ENCODE measurements at places on chromosomes 7 and 10. TPM values are rescaled to one million over a fixed set of nuclear protein-coding genes. Genes with fewer than 3 reads are reported as not detected.
A peak's percentile ranks its signal among the peaks of the same experiment; 100 is the strongest.

- no peak for DNase-seq
Observed at GRCh38 chr7:109529712-109530111, 960.0 kb downstream of the DNAJB9 start.

DNA sequence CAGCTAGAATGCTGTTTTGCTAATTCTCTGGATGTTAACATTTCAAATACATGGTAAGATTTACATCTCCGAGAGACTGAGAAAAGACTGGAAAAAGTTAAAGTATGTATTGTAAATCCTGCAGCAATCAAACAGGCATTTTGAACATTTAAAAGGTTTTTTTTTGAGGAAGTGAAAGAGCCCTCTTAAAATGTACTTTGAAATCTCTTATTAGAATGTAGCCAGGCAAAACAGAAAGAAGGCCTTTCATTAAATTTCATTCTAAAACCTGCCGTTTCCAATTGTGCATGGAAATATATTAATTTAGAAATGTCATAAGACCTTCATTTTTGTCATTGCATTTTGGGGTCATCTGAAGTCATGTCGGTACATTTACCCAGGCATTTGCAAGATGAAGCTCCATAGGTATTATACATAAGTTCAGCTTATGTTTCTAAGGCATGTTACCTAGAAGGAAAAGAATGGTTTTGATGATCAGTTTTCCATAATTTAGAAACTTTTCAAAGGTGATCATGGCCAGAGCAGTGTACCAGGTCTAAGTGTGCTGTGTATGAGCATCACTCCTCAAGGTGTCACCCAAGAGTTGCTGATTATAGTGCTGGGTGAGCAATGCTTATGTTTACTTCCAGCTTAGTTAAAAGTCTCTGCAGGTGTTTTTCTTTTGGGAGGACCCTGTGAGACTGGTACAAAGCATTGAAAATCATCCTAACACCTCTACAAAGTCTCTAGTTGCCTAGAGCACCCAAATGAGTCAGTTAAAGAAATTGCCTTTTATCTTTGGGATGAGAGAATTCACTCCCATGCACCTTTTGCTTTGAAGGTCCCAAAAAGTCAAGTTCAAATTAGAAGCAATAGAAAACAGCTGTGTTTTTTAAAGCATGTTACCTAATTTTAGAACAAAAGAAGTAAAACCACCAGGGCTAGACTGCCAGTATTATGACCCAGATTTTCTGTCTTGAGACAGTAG lies 7.1 kb downstream of the ZNF736 start:
- no peak for DNase-seq

GRCh38 chr7:112290065-112290464 lies 83.6 kb downstream of the ZNF277 start:
- no peak for DNase-seq

- DNase-seq, result no peak
Observed at GRCh38 chr10:34406463-34407323, 408.4 kb downstream of the PARD3 start.

DNA sequence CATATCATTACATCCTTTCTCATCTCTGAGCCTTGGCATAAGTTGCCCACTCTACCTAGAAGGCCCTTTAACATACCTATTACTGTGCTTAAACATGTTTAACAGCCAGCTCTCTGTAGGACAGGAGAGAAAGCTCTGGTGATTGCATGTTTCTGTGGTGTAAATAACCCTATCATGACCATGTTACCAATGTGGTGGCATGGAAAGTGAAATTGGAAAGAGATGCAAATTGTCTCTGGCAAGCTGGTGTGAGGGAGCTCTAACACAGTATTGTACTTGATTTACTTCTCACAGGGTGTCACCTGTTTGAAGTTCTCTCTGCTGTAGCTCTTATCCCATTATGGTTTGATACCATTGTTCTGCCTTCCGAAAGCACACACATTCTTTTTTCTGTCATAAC lies 231.8 kb upstream of the DKK1 start:
- DNase-seq, result no peak

DNA sequence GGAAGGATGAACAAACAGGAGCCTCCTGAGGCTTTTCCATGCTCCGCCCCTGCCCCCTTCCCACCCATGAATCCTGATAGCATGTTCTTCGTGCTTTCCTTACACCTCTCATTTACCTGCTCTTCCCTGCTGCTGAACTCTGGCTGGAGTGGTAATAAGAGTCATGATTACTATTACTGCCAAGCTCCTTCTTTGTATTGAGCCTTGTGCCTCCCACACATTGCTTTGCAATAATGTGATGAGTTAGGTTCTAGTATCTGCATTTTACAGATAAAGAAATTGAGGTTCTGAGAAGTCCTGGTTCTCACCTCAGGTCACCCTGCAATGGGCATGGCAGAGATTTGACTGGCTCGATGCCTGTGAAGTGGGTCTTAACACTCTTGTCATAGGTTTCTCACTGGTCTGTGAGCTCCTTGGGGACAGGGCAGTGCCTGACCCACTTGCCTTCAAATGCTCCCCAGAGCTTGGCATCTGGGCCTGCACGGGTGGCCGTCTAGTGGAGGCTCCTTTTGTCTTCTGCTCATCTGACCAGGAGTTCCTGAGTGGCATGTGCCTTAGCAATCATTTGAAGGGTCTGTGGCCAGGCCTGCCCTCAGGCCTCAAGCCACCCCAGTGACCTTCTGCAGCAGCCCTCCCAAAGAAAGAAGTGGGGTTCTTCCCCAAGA lies 309.2 kb upstream of the ZMIZ1 start:
- no peak for DNase-seq

- no peak for DNase-seq
Observed at GRCh38 chr10:53430127-53430891, 657.7 kb upstream of the MBL2 start.

GRCh38 chr7:98879198-98879978 lies 1.1 kb downstream of the TRRAP start:
- peak; percentile 56 for DNase-seq

The BAIAP2L1 gene
- total RNA-seq, result 12.9 TPM

The MYOZ1 gene
- not detected for total RNA-seq

The SFRP4 gene
- total RNA-seq, result 0.05 TPM

The SFMBT2 gene
- total RNA-seq, result 1.1 TPM

The HOXA10 gene
- total RNA-seq, result 0.10 TPM
